ENCODE measurements at places on chromosomes 1 and 21. TPM values are rescaled to one million over a fixed set of nuclear protein-coding genes. Genes with fewer than 3 reads are reported as not detected.

DNA sequence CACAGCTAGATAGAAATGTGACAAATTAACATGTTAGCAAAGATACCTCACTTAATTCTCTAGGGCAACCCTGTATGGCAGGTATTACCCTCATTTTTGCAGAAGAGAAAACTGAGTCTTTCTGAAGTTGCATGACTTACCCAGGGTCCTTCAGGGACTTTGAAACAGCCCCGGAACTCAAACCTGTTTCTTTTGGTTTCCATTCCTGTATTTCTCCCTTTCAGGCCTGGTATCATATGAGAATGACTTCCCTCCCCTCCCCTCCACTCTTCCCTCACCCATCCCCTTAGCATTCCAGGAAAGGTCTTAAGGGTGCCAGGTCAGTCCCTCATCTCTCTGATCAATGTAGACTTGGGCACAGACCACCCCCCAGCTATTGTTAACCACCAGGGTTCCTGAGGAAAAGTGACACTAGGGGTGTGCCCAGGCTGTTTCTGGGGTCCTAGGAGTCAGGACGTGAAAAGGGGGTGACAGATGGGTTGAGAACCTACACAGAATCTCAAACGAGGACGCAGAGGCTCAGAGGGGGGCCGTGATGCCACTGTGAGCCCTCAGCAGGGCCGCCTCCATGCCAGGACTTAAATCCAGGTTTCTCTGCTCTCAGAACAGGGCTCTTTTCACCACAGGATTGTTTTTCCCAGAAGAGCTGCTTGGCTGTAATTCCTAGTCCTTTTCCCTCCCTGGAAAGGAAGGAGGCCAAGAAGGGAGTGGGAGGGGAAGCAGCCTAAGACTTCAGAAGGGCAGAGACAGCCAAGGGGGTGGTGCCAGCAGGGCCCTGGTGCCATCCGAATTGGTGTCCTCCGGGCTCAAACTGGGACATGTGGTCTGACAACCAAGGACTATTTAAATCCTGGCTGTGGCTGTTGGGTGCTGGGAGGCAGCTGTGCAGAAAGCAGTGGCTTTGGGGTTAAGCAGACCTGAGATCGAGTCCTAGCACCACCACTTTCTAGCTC is 2.1 kb upstream of the WASF2 start:
- DNase-seq, result peak; percentile 34

DNA sequence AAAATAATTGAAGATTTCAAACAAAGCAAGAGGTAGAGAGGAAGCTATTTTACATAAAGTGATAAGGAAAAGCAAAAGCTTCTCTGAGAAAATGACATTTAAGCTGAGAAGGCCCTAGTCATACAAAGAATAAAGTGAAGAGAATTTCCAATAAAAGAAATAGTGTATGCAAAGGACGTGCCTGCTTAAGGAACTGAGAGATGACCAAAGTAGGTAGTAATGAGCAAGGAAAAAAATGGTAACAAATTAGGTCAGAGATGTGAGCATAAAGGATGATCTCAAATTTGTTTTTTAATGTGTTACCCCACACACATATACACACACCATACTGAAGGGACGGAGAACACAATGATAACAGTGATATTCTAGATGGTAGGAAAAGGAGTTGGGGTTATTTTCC is 46.4 kb downstream of the NRIP1 start:
- DNase-seq, result no peak

DNA sequence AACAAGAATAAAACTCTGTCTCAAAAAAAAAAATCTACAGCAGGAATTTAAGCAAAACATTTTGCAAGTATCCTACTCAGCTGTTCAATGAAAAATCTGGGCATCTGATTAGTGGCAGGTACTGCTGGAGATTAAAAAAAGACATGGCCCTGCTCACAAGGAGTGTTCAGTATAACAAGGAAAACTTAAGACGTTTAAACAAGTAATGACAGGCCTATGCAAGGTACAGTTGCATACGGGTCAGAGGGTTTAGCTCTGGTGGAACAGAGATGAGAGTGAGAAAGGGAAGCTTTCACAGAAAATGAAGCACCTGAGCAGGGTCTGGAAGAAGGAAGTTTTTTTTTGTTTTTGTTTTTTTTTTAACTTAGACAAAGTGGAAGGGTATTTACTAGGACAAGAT is 23.0 kb downstream of the SNRNP40 start:
- no peak for DNase-seq

DNA sequence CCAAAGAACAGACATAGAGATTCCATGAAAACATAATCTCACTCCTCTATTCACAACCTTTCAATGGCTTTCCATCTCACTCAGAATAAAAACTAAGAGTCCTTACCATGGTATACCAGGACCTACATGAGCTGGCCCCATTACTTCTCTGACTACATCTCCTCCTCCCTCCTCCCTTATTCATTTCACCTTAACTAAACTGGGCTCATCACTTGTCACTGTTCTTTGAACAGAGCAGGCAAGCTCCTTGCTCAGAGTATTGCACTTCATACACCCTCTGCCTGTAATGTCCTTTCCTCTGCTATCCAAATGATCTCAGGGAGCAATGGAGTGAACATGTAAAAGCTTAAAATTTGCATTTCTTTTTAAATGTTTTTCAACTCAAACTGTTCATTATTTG is 142.0 kb downstream of the MRPL39 start:
- no peak for DNase-seq

GRCh38 chr1:236997882-236998281 is 6.4 kb downstream of the MT1HL1 start:
- no peak for DNase-seq

Gene KTI12
- 10.7 TPM for polyA plus RNA-seq

Gene KMO
- not detected for polyA plus RNA-seq
